ENCODE measurements at places on chromosomes 1 and 21. TPM values are rescaled to one million over a fixed set of nuclear protein-coding genes. Genes with fewer than 3 reads are reported as not detected.

The BNIPL gene
- 5.2 TPM for total RNA-seq

The PALMD gene
- 21.5 TPM for total RNA-seq

The PKP1 gene
- 0.69 TPM for total RNA-seq

The MEAF6 gene
- total RNA-seq: 64.5 TPM

The CFAP45 gene
- 1.9 TPM for total RNA-seq

DNA sequence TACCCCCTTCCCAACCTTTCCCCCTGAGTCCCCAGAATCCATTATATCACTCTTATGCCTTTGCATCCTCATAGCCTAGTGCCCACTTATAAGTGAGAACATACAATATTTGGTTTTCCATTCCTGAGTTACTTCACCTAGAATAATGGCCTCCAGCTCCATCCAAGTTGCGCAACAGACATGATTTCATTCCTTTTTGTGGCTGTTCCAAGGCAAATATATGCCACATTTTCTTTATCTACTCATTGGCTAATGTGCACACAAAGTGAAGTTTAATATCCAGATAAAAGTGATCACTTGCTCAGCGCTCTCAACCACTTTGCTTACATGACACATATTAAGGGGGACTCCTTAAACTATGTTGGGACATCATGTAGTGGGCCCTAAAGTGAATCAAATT is 72.4 kb upstream of the TIAM1 start:
- DNase-seq: no peak

- DNase-seq: no peak
These were observed 20.8 kb upstream of the EPB41 start for GRCh38 chr1:28893403-28894102.

DNA sequence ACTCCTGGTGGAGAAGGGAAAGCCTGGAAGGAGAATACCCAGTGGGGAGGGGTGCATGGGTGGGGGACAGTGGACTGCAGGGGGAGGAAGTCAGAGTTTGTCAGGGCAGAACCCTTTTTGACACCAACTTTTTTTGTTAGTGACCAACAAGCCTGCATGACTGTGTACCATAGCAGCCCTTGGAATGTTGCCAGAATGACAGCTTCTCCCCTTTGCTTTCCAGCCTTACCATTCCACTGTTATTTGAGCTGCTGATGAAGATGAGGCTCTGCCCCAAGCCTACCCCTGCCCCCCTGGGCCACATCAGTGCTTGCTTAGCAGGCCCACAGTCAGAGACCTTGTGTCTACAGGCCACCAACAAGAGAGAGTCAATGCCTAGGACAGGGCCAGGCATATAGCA is 341.2 kb downstream of the HHAT start:
- DNase-seq: no peak

- no peak for DNase-seq
These were observed 40.2 kb upstream of the SIPA1L2 start for GRCh38 chr1:232669981-232670747.

- no peak for DNase-seq
These were observed 131.7 kb upstream of the USH2A start for GRCh38 chr1:216554934-216555333.

All from upper lobe of right lung (tissue), 1 donor.